ENCODE measurements at places on chromosomes 1 and 21.

GRCh38 chr1:58911841-58912499, 128.1 kb upstream of the JUN start:
- DNase-seq, result no peak

GRCh38 chr1:222424826-222425225, 123.1 kb downstream of the HHIPL2 start:
- DNase-seq, result no peak

GRCh38 chr1:167330601-167331293, 110.1 kb downstream of the POU2F1 start:
- no peak for DNase-seq

DNA sequence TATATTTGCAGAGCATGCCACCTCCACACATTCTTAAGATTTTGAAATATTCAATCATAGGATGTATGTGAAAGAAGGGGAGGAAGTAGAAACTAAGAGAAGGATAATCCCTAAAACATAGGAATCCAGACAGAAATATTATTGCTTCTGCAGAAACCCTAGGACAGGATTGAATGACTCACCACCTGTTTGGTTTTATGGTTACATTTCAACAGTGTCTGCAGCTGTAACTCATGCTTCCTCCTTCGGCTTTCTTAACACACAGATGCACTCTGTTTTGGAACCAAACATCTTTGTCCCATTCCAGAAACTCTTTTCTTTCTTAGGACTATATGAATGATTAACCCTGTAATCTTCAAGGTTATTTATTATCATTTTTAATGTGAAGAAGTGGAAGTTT, 20.7 kb downstream of the RGS7 start:
- no peak for DNase-seq

DNA sequence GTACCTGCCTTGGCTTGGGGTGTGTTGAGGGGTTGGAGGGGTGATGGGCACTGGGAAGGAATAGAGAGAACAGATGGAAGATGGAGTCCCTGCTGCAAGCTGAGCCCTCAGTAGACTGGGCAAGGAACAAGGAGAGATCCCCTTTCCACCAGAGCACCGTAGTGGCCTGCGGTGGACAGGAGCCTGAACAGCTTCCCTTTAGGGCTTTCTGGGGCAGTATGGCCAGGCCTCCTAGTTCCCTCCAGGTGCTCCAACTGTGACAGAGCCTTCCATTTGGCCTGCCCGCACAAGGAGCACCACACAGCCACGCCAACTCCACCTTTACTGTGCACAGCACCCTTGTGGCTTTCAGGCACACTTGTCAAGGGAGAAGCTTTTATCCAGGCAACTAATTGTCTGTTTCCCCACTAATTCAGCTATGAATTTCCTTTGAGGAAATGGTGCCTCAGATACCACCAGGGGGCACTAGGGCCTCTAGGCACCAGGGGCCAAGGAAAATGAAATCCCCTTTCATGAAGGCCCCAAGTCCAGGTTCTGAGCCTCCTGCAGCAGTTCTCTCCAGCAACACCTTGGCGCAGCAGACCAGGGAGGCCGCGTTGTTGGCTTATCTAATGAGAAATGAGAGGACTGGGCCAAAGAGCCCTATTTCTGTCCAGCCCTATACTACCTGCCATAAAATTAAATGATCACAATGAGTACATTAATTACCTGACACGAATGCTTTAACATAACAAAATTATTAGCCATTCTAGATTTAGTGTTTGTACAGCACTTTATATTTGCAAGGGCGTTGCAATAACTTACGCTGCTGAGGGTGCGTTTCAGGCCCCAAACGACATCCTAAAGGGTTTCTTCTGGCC, 23.1 kb upstream of the ERI3 start:
- peak; percentile 14 for DNase-seq

All from DMS153 (cell line).